ENCODE measurements at places on chromosomes 2 and 18. TPM values are rescaled to one million over a fixed set of nuclear protein-coding genes. Genes with fewer than 3 reads are reported as not detected.

DNA sequence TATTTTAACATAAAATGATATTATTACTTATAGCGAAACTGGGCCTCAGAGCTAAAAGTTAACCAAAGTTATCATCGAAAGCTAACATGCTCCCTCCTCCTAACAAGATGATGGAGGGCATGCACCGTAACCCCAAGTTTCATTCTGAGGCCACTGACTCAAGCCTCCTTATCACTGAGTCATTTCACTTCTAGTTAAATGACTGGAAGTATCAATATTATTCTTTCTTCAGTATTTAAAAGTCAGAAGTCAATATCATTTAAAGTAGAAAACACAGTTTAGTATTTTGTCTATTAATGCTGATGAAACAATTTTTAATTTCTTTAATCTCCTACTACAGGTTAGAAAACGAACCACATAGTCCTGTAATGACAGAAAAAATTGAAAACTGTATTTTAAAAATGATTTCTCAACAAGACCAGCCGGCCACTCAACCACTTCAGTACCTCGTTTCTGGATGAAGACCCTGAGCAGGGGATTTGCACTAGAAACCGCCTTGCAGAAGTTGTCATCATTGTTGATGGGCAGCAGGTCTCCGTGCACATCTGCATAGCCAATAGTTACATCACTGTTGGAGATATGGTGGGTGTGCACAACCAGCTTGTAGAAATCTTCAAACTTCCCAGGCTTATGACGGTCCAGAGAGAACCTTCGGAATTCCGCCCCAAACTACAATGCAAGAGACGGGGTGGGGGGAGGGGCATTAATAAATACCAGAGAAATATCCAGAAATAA, 44.9 kb downstream of the PARD6G start:
- DNase-seq: no peak

- DNase-seq: no peak
Measured at GRCh38 chr18:50606609-50607008, 46.7 kb downstream of the MAPK4 start.

GRCh38 chr2:173866874-173867618, 98.1 kb downstream of the SP3 start:
- DNase-seq: no peak

- DNase-seq: no peak
Measured at GRCh38 chr2:179186126-179186525, 78.5 kb downstream of the SESTD1 start.

DNA sequence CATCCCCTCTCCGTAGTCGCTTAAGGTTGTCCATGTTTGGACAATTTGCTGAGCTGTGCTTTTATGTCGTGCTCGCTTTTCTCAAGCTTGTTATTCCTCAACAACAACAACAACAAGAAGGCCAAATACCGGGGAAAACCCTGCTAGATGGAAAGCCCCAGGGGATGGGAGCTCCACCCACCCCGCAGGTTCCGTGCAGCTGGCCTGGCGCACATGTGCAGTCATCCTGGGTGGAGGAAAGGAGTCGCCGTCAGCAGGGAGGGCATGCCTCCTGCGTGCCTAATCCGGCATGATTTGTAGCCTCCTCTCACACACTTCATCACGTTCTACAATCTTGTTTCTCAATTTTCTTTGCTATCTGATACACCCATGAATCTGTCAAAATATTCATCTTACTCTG, 87.4 kb upstream of the SALL3 start:
- DNase-seq: no peak

GRCh38 chr2:185979546-185980071, 241.0 kb downstream of the FSIP2 start:
- no peak for DNase-seq

DNA sequence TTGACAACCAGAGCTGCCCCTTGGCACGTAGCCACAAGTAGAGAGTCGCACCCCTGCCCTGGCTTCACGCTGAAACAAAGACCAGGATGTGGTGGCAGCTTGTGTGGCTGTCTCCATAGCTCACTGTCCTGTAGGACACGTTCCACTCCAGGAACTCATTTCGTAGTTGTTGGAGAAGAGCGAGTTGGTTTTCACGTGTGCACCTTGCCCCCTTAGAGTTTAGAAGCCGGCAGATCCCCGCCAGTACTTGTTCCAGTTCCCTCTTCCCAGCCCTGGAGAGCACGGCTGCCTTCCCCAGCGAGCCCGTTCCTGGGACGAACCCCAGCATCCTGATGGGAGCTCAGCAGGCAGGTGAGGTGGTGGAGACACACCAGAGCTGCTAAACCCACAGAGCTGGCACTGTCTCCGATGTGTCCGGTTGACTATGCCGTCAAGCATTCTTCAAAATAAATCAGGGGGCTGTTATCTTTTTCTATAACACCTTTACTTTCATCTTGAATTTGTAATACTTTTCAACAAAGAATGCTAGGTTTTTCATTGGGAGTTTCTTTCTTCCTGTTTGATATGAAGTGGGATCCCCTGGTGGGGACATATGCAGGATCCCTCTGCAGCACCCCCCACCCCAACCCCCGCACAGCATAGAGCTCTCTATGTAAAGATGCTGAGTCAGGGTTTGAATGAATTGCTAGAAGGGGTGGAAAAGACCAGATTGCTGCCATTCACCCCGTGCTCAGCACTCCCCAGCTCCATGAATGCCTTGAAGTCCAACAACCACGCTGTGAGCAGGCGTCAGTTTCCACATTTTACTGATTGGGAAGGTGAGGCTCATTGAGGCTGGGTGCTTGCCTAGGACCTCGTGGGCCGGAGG, 44.5 kb downstream of the GREB1 start:
- DNase-seq: no peak

GRCh38 chr2:138779781-138780445, at the start of gene NXPH2:
NXPH2 (minus strand) TSS chr2:138780390; CDS start chr2:138780241, 149 bp downstream.
- peak; percentile 26 for DNase-seq

GRCh38 chr2:172256886-172257285, 154.2 kb upstream of the DLX2 start:
- DNase-seq: no peak

- no peak for DNase-seq
Measured at GRCh38 chr2:20474757-20475566, 28.1 kb downstream of the RHOB start.

DNA sequence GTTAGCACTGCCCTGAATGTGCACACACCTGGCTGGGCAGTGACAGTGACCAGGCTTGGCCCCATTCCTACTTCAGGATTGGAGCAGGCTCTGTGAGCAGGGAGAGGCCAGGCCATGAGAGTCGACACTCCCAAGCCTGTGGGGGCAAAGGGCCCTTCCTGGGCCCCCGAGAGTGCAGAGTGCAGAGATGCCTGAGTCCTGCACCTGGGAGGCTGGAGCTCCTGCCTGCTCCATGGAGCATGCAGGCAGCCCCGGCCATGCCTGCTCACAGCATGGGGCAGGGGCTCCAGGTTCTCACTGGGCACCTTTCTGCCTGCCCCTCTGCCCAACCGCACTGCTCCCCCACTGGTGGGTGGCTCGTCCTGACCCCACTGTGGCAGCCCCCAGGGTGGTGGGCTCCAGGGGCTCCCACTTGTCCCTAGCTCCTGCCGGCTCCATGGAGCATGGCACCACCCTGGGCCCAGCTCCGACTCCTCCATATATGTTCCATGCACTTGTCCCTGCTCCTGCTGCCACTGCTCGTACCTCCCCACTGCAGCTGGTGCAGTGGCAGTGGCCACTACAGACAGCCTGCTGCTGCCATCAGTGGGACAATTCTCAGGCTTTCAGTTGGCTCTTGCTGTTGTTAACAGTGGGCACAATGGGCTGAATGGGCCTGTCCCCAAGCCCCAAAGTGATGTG, 282.0 kb downstream of the RPRM start:
- no peak for DNase-seq

DNA sequence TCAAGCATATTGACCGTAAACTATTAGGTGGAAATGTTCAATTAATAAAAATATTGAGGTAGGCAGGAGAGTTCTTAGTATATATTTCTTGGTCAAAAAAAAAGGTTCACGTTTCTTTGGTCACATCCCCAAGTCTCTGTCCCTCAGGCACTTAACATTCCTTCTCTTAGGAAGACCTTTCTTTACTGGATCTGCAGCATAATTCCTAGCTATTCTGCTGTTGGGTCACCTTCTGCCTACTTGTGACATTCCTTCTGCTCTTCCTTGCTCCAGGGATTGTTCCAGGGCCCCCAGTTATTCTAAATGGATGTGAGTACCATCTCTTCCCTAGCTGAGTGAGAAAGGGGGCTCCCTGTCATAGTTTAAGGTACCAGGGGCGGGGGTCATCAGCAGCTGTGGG, 4.2 kb downstream of the UGP2 start:
- DNase-seq: no peak

The PLCL1 gene
- 16.6 TPM for polyA plus RNA-seq

DNA sequence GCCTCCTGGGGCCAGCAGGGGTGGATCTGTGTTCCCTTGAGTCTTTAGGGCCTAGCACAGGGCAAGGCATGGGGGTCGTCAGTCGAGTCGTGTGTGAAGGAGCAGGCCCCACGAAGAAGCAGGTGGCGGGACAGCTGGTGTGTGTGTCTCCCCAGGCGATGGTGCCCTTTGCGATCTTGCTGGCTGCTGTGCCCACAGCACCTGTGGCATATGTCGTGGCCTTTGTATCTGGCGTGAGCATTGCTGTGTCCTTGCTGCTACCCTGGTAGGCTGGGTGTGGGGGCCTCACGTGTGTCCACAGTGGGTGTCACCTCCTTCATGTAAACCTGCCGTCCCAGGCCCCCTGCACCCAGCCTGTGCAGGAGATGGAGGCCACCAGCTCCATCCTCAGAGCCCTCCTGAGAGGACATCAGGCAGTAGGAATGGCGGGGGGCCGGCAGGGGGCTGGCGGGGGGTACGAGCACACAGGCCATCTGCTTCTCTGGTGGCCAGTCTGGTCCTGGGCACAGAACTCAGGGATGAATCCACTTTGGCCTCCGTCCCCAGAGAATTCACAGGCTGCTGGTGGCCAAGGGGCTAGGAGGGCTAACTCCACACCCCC, 13.2 kb downstream of the MFSD2B start:
- no peak for DNase-seq

The ANKAR gene
- 13.8 TPM for polyA plus RNA-seq

- no peak for DNase-seq
Measured at GRCh38 chr2:63788071-63788470, 53.6 kb upstream of the UGP2 start.

The SLC23A3 gene
- 25.1 TPM for polyA plus RNA-seq

Measured in renal pelvis (tissue), 12 donors.